ENCODE measurements at places on chromosomes 2 and 18. TPM values are rescaled to one million over a fixed set of nuclear protein-coding genes. Genes with fewer than 3 reads are reported as not detected.

ATG4B gene
- 95.5 TPM for total RNA-seq

- H3K27ac ChIP-seq = no peak overlapping the region
- DNase-seq = no peak
- H3K27me3 ChIP-seq = peaks cover 2% of the 10 kb centered on the region
- H3K4me3 ChIP-seq = no peak overlapping the region
Observed at GRCh38 chr2:239801404-239802184, 223.5 kb downstream of the NDUFA10 start.

GRCh38 chr18:10908760-10909159 lies 240.6 kb downstream of the PIEZO2 start:
- peak; percentile 34 for DNase-seq
- H3K27ac ChIP-seq = peak overlapping the region; percentile 8

GRCh38 chr2:118834901-118835745 lies 12.3 kb downstream of the EN1 start:
- H3K27me3 ChIP-seq = peaks cover 47% of the 10 kb centered on the region
- no peak for DNase-seq
- peak overlapping the region; percentile 62 for H3K4me3 ChIP-seq
- H3K27ac ChIP-seq = no peak overlapping the region

GRCh38 chr2:98382086-98382485 lies 35.8 kb downstream of the CNGA3 start:
- no peaks in the 10 kb centered on the region for H3K36me3 ChIP-seq
- H3K27me3 ChIP-seq = peaks cover 7% of the 10 kb centered on the region
- no peak overlapping the region for H3K4me3 ChIP-seq
- no peaks in the 10 kb centered on the region for H3K4me1 ChIP-seq
